ENCODE measurements at places on chromosomes 11 and 22.

DNA sequence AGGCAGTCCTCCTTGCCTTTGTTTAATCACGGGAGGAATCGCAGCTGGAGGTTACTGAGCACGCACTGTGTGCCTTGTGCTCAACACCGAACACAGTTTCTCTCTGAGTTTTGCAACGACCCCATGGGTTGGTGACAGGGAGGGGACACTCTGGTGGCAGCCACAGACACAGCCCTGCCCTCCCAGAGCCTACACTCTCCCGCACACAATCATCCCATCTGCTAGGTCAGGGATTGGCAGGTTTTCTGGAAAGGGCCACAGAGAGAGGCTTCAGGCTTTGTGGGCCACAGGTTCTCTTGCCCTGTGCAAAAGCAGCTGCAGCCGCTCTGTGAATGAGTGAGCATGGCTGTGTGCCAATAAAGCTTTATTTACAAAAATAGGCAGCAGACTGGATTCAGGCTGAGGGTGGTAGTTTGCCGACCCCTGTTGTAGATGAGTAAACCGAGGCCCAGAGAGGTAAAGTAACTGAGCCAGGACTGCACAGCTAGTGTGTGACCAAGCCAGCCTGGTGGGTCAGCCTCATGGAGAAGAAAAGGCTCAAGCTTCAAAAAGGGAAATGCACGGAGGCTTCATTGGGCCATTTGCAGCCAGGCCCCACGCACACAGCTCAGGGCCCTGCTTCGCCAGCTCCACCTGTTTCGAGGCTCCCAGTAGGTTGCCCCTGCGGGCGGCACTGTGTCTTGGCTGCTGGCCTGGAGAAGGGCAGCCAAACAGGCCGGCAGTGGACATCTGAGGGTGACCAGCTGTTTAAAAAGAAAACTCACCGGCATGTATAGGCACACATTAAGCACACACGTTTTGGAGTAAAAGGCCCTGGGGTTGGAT, 16.3 kb downstream of the LTO1 start:
- no peak for DNase-seq
- no peaks in the 10 kb centered on the region for H3K27me3 ChIP-seq
- peaks cover 3% of the 10 kb centered on the region for H3K36me3 ChIP-seq
- no peak overlapping the region for H3K4me3 ChIP-seq
- peaks cover 20% of the 10 kb centered on the region for H3K4me1 ChIP-seq
- H3K27ac ChIP-seq, result peak overlapping the region; percentile 95

GRCh38 chr11:121451178-121451985, 732 bp upstream of the SORL1 start:
- peaks cover 9% of the 10 kb centered on the region for H3K4me1 ChIP-seq
- no peak for DNase-seq
- H3K36me3 ChIP-seq, result no peaks in the 10 kb centered on the region
- H3K4me3 ChIP-seq, result peak overlapping the region; percentile 96
- H3K27me3 ChIP-seq, result no peaks in the 10 kb centered on the region

GRCh38 chr11:43071338-43071737, 240.5 kb upstream of the API5 start:
- H3K36me3 ChIP-seq, result no peaks in the 10 kb centered on the region
- H3K4me1 ChIP-seq, result no peaks in the 10 kb centered on the region
- no peak overlapping the region for H3K27ac ChIP-seq

GRCh38 chr11:134275534-134276395, at the start of gene GLB1L3:
Gene GLB1L3, plus strand, starts transcription at chr11:134276379. Its CDS starts 362 bp downstream, at chr11:134276741.
- peaks cover 88% of the 10 kb centered on the region for H3K27me3 ChIP-seq
- no peak within 1 kb of the TSS for H3K27ac ChIP-seq
- peaks cover 2% of the 10 kb centered on the region for H3K4me1 ChIP-seq
- no peaks in the 10 kb centered on the region for H3K36me3 ChIP-seq

- H3K4me1 ChIP-seq, result peaks cover 11% of the 10 kb centered on the region
- peak overlapping the region; percentile 53 for H3K27ac ChIP-seq
- peaks cover 12% of the 10 kb centered on the region for H3K27me3 ChIP-seq
- H3K36me3 ChIP-seq, result no peaks in the 10 kb centered on the region
- DNase-seq, result no peak
Observed at GRCh38 chr11:8283465-8284230, 20.0 kb upstream of the LMO1 start.

- no peak overlapping the region for H3K27ac ChIP-seq
- H3K4me1 ChIP-seq, result peaks cover 6% of the 10 kb centered on the region
- no peak overlapping the region for H3K4me3 ChIP-seq
Observed at GRCh38 chr11:130533871-130534270, 85.4 kb downstream of the ADAMTS15 start.

DNA sequence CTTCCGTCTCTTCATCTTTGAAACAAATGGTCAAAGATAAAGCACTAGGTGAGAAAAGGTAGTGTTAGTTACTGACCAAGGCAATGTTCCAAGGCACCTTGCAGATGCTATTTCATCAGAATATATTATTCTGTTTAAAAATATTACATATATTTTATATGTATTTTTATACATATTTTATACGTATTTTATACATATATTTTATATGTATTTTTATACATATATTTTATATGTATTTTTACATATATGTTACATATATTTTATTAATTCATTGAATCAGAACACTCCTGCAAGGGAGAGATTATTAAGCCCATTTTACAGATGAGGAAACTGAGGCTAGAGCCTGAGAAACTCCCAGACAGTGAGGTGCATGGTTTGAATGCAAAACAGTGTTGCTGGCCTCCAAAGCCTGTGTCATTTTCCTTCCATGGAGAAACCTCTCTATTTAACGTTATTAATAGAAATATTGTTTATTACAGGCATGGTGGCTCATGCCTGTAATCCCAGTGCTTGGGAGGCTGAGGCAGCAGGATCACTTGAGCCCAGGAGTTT, 120.6 kb upstream of the CD82 start:
- no peak overlapping the region for H3K27ac ChIP-seq
- no peak for DNase-seq
- H3K27me3 ChIP-seq, result no peaks in the 10 kb centered on the region
- H3K36me3 ChIP-seq, result no peaks in the 10 kb centered on the region
- H3K4me1 ChIP-seq, result no peaks in the 10 kb centered on the region

- H3K27ac ChIP-seq, result no peak overlapping the region
- H3K4me1 ChIP-seq, result peaks cover 24% of the 10 kb centered on the region
- H3K4me3 ChIP-seq, result no peak overlapping the region
- no peak for DNase-seq
- H3K36me3 ChIP-seq, result no peaks in the 10 kb centered on the region
Observed at GRCh38 chr11:116263019-116263418, 509.8 kb downstream of the BUD13 start.

DNA sequence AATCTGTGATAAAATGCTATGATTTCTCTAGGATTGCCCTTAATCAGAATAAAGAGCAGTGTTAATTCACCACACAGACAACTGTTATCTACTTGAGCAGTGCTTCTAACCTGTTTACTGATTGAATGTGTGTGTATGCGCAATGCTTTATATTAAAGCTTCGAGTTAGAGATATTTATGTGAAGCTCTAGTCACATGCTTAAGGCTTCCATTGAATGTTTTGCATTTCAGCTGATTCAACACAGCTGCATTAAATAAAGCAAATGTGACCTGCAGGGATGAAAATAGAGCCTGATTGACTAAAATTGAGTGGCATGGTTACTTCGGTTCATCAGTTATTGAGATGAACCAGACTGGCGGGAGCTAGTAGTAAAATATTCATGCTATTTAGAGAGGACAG, 395.3 kb downstream of the JRKL start:
- no peak for DNase-seq
- no peaks in the 10 kb centered on the region for H3K36me3 ChIP-seq
- no peaks in the 10 kb centered on the region for H3K27me3 ChIP-seq
- H3K27ac ChIP-seq, result no peak overlapping the region

DNA sequence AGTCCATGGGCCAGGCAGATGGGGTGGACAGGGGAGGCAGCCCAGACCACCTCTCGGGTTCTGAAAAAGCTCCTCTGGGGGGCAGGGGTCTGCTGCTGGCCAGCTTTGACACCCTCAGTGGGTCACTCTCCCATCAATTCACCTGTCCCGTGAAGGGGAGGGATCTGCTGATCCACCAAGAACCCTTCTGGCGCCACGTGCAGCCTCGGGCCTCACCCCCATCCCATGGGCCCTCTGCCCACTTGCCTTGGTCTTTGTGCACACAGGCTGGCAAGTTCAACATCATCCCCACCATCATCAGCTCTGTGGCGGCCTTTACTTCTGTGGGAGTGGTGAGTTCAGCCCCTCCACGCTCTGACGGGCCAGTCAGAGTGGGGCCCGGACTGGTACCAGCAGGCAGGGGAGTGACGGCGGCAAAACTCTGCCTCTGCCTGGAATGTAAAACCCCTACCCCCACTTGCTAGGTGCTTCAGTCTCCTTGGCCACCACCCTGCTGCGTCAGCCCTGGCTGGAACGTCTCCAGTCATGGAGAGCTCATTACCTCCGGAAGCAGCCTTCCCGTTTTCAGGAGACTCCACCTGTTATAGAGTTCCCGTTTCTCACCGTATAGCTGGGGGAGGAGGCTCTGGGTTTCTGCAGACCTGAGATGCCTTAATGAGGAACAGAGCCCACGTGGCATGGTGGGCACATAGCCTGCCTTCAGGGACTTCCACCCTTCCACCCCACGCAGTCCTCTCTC, 12.7 kb downstream of the PRG3 start:
- DNase-seq, result no peak
- no peak overlapping the region for H3K27ac ChIP-seq
- H3K27me3 ChIP-seq, result peaks cover 29% of the 10 kb centered on the region
- H3K36me3 ChIP-seq, result no peaks in the 10 kb centered on the region
- H3K4me1 ChIP-seq, result peaks cover 13% of the 10 kb centered on the region

Data from neuronal stem cell (in vitro differentiated cells).